Activated CD4-positive, alpha-beta T cell treated with anti-CD3 and anti-CD28 coated beads, Interleukin-2, amount 10 ng/mL, durations not matched to agents 7 days and 5 days (primary cell): ENCODE measurements at places on chromosomes 2 and 18.
A peak's percentile ranks its signal among the peaks of the same experiment; 100 is the strongest.

DNA sequence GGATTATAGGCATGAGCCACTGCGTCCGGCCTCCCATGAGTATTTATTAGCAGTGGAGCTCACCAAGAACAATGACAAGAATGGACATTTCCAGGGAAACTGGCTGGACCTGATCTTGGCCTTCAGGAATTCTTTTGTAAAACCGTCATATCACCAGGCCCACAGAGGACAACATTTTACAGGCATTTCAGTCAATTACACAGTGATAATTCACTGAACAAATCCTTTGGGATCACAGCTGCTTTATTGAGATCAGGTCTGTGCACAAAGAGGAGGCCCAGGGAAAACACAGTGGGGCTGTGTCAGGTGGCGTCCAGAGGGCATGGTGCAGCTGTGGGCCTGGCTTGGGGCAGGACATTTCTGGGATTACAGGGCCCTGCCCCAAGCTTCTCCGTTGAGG, 30.1 kb upstream of the GTF2A1L start:
- no peak for DNase-seq

DNA sequence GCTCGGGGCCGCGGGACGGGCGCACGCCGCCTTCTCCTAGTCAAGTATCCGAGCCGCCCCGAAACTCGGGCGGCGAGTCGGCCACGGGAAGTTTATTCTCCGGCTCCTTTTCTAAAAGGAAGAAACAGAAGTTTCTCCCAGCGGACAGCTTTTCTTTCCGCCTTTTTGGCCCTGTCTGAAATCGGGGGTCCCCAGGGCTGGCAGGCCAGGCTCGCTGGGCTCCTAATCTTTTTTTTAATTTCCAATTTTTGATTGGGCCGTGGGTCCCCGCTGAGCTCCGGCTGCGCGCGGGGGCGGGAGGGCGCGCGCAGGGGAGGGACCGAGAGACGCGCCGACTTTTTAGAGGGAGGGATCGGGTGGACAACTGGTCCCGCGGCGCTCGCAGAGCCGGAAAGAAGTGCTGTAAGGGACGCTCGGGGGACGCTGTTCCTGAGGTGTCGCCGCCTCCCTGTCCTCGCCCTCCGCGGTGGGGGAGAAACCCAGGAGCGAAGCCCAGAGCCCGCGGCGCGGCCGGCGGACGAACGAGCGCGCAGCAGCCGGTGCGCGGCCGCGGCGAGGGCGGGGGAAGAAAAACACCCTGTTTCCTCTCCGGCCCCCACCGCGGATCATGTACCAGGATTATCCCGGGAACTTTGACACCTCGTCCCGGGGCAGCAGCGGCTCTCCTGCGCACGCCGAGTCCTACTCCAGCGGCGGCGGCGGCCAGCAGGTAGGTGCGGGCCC, 617 bp downstream of the FOSL2 start:
- DNase-seq, result peak; percentile 58

- no peak for DNase-seq
Observed at GRCh38 chr2:168685600-168686451, 116.6 kb upstream of the NOSTRIN start.

GRCh38 chr2:39550701-39551285, 113.7 kb upstream of the MAP4K3 start:
- DNase-seq, result no peak

DNA sequence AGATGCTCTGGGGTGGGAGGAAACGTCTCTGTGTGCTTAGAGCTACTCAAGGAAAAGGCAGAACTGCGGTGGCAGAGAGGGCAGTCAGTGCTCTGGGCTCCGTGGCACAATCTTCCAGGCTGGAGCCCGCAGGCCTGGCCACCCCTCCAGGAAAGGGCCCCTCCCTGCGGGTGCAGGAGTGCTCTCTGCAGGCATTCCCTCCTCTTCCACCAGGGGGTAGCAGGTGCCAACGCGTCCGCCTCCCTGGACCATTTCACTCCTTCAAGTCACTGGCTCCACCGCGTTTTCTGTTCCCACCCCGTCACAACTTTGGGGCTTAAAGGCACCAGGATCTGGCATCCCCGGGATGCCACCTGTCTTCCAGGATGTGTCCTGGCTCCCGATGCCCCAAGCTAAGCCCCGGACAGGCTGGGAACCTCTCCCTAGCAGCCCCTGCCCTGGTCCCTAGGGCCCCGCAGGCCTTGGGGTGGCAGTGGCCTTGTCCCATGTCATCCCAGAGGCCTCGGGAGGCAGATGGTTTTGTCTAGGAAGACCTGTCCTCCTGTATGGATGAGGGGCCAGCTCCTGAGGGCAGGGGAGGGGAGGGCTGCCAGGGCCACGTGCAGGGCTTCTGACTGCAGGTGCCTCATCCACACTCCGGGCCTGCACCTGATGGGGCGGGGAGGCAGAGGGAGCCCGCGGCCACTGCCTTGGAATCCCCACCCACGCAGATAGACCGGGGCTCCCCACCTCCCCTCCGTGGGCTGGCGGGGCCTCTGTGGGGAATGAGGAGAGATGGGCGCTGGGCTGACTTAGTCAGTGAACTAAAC, 26.4 kb downstream of the KCNIP3 start:
- DNase-seq, result no peak

- DNase-seq, result no peak
Observed at GRCh38 chr2:97750017-97750416, 36.6 kb downstream of the ZAP70 start.

GRCh38 chr2:180000434-180000833, 6.7 kb downstream of the CWC22 start:
- no peak for DNase-seq

GRCh38 chr2:85718009-85718391, 23.8 kb downstream of the GNLY start:
- DNase-seq, result no peak
